GM12892 (cell line): ENCODE measurements at places on chromosomes 11 and 22.

DNA sequence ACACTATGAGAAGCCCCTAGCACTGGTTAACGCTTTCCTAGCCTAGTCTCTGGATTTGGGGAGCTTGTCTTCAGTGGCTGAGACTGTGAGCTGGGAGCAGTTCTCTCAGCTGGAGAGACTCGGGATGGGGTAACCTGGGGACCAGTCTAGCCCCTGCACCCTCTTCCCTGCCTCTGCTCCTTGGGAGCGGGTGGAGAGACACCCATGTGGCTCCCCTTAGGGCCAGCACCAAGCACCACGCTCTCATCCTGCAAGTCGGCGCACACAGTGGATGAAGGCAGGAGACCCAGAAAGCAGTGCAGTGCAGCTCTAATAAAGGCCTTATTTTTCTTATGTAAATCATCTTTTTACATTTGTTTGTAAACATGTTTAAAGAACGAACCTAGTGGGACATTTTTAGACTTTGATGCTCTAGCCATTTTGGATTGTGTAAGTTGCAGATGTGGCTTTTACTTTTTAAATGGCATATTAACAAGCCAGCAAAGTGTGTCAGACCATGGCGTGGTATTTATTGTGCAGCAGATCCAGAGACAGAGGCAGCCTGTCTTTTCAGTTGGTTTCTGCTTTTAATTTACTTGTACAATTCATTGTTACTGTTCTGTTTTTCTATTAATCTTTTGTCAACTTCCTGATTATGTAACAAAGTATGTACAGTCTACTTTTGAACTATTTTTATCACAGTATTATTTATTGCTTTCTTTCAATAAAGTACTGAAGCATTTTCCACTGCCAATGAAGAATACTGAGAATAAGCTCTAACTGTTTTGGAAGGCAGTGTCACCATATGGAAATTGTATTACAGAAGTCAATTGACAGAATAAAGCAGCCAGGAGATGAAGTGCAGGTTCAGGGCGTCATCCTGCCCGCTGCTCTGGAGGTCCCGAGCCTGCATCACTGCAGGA, 14.4 kb upstream of the CTTN start:
- no peak for DNase-seq

GRCh38 chr11:14054116-14055107, 91.9 kb downstream of the SPON1 start:
- DNase-seq = no peak

GRCh38 chr22:33519974-33520903, 400.0 kb downstream of the LARGE1 start:
- no peak for DNase-seq

GRCh38 chr11:56214537-56214936, 19.5 kb downstream of the OR5T2 start:
- no peak for DNase-seq

- DNase-seq = no peak
Observed at GRCh38 chr11:108743851-108744250, 79.0 kb downstream of the DDX10 start.
